Activated naive CD8-positive, alpha-beta T cell treated with anti-CD3 and anti-CD28 coated beads for 36 hours (primary cell): ENCODE measurements at places on chromosomes 12 and 14. TPM values are rescaled to one million over a fixed set of nuclear protein-coding genes. Genes with fewer than 3 reads are reported as not detected.

KRT85 gene
- not detected for total RNA-seq

KRT4 gene
- total RNA-seq: 0.22 TPM

CNOT2 gene
- total RNA-seq: 61.1 TPM

HOTAIR gene
- not detected for total RNA-seq

OR4E2 gene
- total RNA-seq: not detected

VASH1 gene
- total RNA-seq: 2.3 TPM

TMEM119 gene
- not detected for total RNA-seq

PRMT5 gene
- total RNA-seq: 190 TPM

GLIPR1L1 gene
- not detected for total RNA-seq

GAS2L3 gene
- total RNA-seq: 1.5 TPM

CD163L1 gene
- not detected for total RNA-seq

ERBB3 gene
- total RNA-seq: 0.97 TPM

KRT3 gene
- total RNA-seq: not detected

SLC38A4 gene
- not detected for total RNA-seq

SDS gene
- total RNA-seq: not detected

ALDH1L2 gene
- 5.9 TPM for total RNA-seq

KCNC2 gene
- not detected for total RNA-seq

CLEC1A gene
- not detected for total RNA-seq

HOXC9 gene
- not detected for total RNA-seq

FAIM2 gene
- total RNA-seq: 0.60 TPM

PPP1CC gene
- total RNA-seq: 270 TPM

LRRK2 gene
- 0.80 TPM for total RNA-seq

TSPAN11 gene
- not detected for total RNA-seq

GDF11 gene
- 11.9 TPM for total RNA-seq

PLBD1 gene
- total RNA-seq: not detected

SLC6A12 gene
- not detected for total RNA-seq

DCAF5 gene
- total RNA-seq: 35.1 TPM

MAGOHB gene
- total RNA-seq: 125 TPM

CISTR gene
- total RNA-seq: not detected

PLEKHG7 gene
- total RNA-seq: not detected

SPIC gene
- not detected for total RNA-seq

LALBA gene
- total RNA-seq: not detected

TMEM30B gene
- 1.8 TPM for total RNA-seq

PPM1H gene
- 0.04 TPM for total RNA-seq

POP5 gene
- total RNA-seq: 60.0 TPM

ANKRD33 gene
- total RNA-seq: not detected

WDR20 gene
- 22.3 TPM for total RNA-seq

IGF1 gene
- 2.1 TPM for total RNA-seq

MEG3 gene
- 0.10 TPM for total RNA-seq

LPAR5 gene
- 7.3 TPM for total RNA-seq

PRH1 gene
- total RNA-seq: 7.3 TPM

MNAT1 gene
- 42.7 TPM for total RNA-seq

PFDN5 gene
- total RNA-seq: 309 TPM

DTX1 gene
- total RNA-seq: 1.1 TPM

MMP17 gene
- total RNA-seq: 0.32 TPM

IL25 gene
- total RNA-seq: not detected

ADCY4 gene
- 0.70 TPM for total RNA-seq

ANO4 gene
- not detected for total RNA-seq

ITPR2 gene
- total RNA-seq: 27.3 TPM

TCL1B gene
- total RNA-seq: not detected

DLST gene
- 134 TPM for total RNA-seq

HVCN1 gene
- 47.4 TPM for total RNA-seq

HCAR3 gene
- total RNA-seq: not detected

SLCO1A2 gene
- not detected for total RNA-seq
